ENCODE measurements at places on chromosomes 11 and 22. TPM values are rescaled to one million over a fixed set of nuclear protein-coding genes. Genes with fewer than 3 reads are reported as not detected.

Gene KCNK7
- not detected for total RNA-seq

Gene ARHGAP42
- total RNA-seq: 119 TPM

Gene DEUP1
- not detected for total RNA-seq

Gene OR52J3
- not detected for total RNA-seq

Gene OR11H1
- total RNA-seq: not detected

Gene PLAAT3
- total RNA-seq: not detected

Gene CALCA
- total RNA-seq: not detected

Gene GNAZ
- total RNA-seq: 17.9 TPM

Gene FBLN1
- total RNA-seq: 236 TPM

Gene C11orf97
- not detected for total RNA-seq
